ENCODE measurements at places on chromosomes 16 and 17.

DNA sequence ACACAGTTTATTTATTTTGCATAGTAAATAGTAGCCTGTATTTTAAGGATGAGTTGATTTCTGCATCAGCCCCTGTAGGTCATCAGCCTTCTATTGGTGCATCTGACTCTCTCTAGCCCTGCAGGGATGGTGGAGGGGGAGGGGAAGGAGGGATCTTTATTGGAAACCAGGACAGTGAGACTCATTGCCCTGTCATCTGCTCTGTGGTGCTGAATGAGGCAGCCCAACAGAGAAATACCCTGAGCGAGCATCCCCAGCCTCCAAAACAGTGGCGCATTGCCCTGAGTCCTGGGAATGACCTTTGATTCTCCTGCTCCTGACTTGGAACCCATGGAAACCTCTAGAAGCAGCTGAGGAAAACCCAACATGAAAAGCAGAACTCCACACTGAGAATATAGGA lies 45.5 kb upstream of the STH start:
- DNase-seq, result no peak

- DNase-seq, result peak; percentile 70
Measured at GRCh38 chr17:49290690-49291359, 60.2 kb upstream of the PHOSPHO1 start.

DNA sequence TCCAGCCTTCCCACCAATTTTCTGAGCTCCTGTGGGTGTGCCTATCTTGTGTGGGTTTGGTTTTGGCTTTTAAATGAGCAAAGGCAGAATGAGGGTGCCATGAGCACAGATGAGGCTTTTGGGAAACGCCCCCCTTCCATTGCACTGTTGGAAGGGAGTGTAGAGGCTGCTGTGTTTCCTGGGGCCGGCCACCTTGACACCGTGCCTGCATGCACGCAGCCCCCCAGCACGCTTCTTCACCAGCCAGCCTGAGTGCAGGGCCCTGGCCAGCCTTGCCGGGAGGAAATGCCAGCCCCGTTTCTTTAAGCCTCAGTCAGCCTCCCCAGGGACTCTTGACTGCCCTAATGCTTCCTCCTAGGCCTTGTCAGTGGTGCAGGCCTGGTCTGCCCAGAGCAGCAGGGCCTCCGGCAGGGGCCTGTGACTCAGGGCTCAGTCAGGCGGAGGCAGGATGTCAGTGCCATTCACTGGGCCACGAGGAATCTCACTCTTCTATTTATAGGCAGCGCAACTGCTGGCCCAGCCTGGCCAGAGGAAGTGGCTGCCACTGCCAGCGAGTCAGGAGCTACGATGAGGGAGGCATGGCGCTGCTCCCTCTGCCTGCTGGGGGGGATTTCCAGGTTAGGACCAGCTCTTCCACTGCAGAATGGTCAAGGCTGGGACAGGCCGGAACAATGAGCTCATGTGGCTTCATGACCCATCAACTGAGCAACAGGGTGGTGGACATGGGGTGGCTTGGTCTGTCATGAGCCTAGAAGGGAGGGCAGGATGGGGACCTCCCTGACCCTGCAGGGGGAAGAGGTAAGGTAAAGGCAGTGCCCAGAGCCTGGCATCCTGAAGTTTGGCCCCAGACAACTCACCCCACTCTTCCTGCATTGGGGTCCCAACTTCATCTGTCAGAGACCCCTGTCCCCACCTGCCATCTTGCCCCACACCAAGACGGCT lies 205.2 kb downstream of the RAB11FIP4 start:
- peak; percentile 96 for DNase-seq

DNA sequence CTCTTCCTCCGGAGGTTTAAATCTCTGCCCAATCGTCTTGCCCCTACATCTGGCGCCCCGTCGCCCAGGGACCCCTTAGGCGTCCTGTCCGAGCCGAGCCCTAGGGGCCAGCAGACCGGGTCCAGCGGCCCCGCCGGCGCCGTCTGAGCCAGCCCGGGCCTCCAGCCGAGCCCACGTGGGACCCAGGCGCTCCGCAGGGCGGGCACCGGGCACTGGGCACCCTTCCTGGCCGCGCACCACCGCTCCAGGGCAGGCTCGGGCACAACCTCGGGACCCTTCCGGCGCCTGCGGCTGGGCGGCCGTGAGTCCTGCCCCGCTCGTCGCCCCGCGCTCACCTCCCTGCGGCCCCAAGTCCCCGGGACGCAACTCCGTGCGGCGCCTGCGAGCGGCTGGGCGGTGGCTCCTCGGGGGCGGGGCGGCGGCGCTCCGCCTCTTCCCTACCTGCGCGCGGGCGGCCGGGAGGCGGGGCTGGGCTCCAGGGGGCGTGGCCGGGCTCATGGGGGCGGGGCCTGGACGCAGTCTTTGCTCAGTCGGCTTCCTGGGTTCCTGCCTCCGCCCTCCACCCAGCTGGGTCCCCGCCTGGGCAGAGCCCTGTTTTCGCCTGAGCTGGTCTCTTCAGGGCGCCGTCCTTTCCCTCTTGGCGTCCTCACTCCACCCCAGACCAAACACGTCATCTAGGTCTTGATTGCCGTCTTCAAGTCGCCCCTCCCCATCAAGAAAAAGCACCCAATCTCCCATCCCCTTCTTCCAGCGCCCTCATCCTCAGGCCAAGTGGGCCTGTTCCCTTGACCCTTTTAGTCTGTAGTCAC lies at the start of gene RHBDF2:
RHBDF2 (minus strand) TSS at position 406 of the 809 bp plus-strand sequence. CDS start 19,899 bp downstream, outside the sequence.
- peak; percentile 80 for DNase-seq

- peak; percentile 42 for DNase-seq
Measured at GRCh38 chr16:14454391-14454790, 175.7 kb downstream of the PARN start.

DNA sequence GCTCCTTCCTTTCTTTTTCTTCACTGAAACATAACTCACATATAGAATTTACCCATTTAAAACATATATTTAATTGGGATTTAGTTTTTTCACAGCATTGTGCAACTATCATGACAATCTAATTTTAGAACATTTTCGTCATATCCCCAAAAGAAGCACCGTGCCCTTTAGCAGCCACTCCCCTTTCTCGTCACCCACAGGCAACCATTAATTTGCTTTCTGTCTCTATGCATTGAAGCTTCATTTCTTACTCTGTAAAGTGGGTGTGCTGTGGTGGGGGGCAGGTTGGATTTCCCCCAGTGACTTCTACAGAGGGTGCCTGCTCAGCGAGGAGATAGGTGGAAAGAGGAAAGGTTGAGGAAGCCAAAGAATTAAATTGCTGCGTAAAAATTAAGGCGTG lies 35.8 kb downstream of the MRC2 start:
- peak; percentile 34 for DNase-seq

Measured in choroid plexus epithelial cell (primary cell).